Lung microvascular endothelial cell (primary cell): ENCODE measurements at places on chromosomes 1 and 21. TPM values are rescaled to one million over a fixed set of nuclear protein-coding genes. Genes with fewer than 3 reads are reported as not detected.

CDKN2C gene
- 12.2 and 17.1 TPM in 2 replicates for total RNA-seq

SDC3 gene
- 20.9 and 42.9 TPM in 2 replicates for total RNA-seq

VSIG8 gene
- not detected in 2 replicates for total RNA-seq

PIGK gene
- 19.6 and 21.4 TPM in 2 replicates for total RNA-seq

PKP1 gene
- under 0.01 TPM in 1 of 2 replicates, not detected in the other for total RNA-seq

AADACL4 gene
- total RNA-seq, result not detected in 2 replicates

SGIP1 gene
- total RNA-seq, result 22.9 and 34.1 TPM in 2 replicates

FCGR3B gene
- total RNA-seq, result not detected in 2 replicates
